ENCODE measurements at places on chromosomes 16 and 17.

DNA sequence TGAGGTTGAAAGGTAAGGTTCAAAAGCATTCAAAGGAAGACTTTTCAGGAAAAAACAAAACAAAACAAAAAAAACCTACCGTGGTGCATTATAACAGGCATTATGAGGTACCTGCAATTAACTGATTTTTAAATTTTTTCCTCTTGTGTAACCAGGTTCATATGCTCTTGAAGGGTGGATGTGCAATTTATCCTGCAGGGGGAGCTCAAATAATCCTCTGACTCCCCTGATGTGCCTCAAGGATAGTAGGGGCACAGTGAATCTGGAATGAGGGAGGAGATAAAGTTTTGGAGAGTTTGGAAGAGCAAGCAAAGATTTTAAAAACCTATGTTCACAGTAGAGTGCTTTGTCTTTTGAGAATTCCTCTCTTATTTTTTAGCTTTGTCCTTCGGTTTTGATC is 1349.4 kb downstream of the CDH8 start:
- no peak for DNase-seq

DNA sequence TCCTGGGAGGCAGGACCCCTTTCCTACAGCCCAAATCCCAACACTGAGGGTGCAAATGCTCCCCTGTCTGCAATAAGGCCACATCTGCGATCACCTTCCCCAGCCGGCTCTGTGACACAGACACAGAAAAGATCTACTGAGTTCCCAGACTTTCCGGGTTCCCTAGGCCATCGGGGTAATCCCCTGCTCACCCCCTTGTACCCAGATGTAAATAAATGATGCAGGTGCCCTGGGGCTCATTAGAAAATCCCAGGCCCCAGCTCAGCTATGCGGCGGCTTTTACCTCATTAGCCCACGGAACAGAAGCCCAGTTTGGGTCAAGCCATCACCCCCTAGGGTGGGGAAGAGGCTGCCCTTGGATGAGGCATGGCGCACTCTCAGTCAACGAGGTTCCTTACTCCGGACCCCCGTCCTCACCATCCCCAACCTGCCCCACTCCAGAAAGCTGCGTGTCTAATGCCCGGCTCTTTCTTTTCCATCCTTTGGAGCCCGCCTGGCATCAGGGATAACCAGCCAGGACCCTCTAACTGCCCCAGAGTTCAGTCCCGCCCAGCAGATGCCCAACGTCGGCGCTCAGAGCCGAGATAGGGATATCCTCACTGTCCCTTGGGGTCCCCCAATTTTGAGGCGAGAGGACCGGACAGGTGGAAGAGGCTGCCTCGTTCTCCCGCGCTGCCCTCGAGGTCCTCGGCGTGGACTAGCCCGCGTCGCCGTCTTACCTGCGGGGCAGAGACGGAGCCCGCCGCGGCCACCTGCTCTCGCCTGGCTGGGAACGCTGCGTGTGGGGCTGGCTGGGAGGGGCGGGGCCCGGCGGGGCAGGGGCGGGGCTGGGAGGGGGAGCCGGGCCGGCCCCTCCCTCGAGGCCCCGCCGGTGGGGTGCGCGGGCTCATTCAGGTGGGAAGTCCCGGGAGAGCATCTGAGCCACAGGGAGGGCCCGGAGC is at the start of gene ZNF385C:
Gene ZNF385C, minus strand, starts transcription at position 783 of the 941 bp plus-strand sequence. CDS start 35,417 bp downstream, outside the sequence.
- DNase-seq, result peak; percentile 43

DNA sequence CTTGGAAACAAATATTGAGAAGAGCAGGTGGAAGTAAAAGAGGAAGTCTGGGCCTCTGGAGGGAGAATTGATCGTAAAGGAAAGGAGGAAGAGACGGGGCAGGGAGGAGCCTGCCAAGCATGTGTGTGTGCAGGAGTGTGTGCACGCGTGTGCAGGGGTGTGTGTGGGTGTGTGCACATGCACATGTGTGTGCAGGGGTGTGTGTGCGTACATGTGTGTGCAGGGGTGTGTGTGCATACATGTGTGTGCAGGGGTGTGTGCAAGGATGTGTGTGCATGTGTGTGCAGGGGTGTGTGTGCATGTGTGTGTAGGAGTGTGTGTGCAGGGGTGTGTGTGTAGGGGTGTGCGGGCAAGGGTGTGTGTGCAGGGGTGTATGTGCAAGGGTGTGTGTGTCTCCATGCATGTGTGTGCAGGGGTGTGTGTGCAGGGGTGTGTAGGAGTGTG is 10.0 kb downstream of the CEP295NL start:
- DNase-seq, result no peak

DNA sequence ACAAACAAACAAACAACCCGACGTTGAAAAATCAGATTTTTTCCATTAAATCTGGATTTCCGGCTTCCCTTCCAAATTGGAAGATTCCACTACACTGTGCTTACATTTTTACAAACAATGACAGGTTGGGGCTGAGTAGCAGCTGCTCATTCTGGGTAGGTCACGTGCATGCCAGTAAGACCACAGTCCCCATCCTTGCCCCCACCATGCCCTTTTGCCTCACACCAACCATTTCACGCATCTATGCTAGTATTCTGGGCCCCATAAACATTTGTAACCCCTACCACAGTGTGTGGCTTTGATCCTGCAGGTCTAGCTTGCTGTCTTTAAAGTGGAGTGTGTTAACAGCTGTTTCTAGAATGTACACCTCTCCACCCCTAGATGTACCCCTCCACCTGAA is 366.1 kb downstream of the XYLT1 start:
- DNase-seq, result no peak

GRCh38 chr16:3520841-3521240 is 20.0 kb downstream of the CLUAP1 start:
- DNase-seq, result no peak

DNA sequence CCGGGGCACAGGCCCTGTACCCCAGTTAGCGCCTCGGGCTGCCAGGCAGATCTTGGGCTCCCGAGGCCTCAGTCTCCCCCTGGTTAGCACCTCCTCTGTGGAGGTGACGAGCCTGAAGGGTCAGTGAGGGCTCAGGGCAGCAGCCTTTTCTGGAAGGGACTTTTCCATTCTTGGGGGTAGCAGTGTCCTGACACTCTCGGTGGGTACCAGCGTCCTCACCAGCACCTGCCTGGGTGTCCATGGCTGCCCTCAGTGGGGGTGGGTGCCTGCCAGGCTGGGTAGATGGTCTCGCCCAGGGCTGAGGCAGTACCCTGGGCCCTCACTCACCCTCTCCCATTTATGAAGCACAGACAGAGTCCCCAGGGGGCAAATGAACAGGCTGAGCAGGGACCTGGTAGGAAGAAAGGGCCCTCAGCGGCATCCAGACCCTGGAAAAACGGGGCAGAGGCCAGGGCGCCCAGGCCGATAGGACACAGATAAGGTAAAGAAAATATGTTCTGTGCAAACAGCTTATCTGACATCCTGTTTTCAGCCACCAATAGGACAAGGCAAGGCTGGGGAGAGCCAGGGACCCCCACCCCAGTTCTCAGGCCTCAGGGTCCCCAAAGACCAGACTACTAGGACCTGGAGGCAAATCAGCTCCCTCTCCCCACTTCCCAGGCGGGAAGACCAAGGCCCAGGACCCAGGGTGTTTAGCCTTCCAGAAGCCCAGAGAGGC is 50.9 kb downstream of the ZFPM1 start:
- DNase-seq, result no peak

DNA sequence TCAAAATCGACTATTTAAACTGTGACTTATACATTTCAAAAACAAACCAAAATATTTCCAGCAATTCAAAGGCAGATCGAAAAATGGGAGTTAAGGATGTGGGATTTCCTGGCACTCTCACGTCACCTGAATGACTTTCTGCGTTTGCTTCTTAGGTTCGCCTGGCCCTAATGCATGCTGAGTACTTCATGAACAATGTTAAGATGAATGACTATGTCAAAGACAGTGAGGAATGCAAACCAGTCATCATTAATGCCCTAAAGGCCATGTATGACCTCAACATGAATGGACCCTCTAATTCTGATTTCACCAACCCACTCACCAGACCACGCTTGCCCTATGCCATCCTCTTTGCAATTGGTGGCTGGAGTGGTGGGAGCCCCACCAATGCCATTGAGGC is 7.3 kb downstream of the KLHL10 start:
- no peak for DNase-seq

- no peak for DNase-seq
Measured at GRCh38 chr16:69083306-69083941, 22.0 kb upstream of the HAS3 start.

DNA sequence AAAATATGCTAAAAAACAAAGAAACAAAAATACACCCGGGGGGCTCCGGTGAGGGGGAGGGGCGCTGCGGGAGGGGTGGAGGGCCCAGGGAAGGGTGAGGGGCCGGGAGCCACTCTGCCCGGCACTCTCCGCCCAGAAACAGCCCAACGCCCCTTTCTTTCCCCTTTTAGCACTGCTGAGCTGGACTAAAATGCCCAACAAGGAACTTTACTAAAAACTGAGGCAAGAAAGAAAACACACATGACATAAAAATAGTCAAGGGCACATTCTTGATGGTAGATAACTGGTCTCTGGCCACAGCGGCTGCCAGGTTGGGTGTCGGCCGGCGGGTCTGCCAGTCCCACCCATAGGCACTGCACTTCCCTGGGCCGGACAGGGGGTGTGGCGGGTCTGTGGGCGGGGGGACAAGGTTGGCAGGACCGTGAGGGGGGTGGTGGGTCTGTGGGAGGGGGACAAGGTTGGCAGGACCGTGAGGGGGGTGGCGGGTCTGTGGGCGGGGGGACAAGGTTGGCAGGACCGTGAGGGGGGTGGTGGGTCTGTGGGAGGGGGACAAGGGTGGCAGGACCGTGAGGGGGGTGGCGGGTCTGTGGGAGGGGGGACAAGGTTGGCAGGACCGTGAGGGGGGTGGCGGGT is 20.9 kb downstream of the METRNL start:
- no peak for DNase-seq

DNA sequence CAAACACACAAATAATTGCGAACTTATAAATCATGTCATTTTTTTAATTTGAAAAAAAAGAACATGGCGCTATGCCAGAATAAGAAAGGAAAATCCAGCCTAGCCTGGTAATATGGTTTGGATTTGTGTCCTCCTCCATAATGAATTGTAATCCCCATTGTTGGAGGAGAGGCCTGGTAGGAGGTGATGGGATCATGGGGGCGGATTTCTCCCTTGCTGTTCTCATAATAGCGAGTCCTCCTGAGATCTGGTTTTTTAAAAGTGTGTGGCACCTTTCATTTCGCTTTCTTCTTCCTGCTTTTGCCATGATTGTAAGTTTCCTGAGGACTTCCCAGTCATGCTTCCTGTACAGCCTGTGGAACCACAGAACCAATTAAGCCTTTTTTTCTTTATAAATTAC is 65.9 kb upstream of the TANC2 start:
- no peak for DNase-seq

DNA sequence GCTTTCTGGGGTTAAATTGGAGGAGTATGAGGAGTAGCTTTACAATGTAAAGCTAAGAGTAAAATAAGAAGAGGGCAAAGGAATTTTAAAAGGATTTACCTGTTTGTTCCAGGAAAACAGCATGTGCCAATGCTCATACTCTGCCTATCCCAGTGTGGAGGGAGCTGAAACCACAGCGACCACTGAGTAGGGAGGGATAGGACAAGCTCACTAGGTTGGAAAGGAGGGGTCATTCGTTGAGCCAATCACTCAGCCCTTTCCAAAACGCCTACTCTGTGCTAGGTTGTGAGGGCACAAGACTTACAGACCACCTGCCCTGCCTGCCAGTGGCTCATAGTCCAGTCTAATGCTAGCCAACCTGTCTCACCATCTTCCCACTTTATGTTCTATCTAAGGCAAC is 1.1 kb upstream of the DNAJC7 start:
- DNase-seq, result no peak

GRCh38 chr17:2243953-2244352 is 59.6 kb downstream of the SMG6 start:
- DNase-seq, result no peak

GRCh38 chr17:66304304-66305174 is 2.1 kb downstream of the PRKCA start:
- no peak for DNase-seq

DNA sequence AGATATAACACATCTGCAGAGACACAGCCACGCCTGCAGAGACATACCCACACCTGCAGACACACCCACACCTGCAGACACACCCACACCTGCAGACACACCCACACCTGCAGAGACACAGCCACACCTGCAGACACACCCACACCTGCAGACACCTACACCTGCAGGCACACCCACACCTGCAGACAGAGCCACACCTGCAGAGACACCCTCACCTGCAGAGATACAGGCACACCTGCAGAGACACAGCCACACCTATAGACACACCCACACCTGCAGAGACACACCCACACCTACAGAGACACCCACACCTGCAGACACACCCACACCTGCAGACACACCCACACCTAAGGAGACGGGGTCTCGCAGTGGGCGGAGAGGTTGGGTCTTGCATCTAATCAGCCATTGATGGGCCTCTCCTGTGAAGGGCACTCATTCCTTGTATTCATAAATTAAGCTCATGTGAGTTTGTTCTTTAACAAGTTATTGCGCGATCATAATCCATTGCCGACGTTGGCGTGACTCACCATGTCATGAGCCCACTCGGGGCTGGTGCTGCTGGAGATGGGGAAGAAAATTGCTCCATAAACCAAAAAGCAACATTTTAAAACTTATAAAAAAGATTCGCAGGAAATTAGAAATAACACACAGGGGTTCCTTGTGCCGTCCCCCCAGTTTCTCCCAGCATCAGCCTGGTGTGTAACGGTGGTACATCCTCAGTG is 28.9 kb upstream of the CDH15 start:
- DNase-seq, result no peak

- peak; percentile 60 for DNase-seq
Measured at GRCh38 chr16:56191156-56191815, at the start of gene GNAO1. TSS of gene GNAO1 (plus strand) at chr16:56191489. CDS start at chr16:56192236, 747 bp downstream.

DNA sequence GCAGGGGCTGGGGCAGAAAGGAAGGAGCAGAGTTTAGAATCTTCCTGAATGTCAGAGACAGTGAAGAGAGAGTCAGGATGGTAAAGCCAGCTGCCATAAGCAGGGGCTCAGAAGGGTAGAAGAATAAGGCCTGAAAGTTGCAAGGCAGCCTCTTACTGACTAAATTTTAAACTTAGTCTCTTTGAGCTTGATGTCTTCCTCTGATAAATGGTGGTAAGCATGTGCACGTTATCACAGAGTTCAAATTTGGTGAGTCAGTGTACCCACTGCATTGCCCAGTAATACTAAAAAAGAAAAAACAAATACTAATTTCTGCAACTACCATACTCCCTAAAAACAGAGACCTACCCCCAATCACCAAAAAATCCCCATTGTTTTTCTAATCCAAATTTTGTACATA is 45.2 kb downstream of the SIAH1 start:
- no peak for DNase-seq

DNA sequence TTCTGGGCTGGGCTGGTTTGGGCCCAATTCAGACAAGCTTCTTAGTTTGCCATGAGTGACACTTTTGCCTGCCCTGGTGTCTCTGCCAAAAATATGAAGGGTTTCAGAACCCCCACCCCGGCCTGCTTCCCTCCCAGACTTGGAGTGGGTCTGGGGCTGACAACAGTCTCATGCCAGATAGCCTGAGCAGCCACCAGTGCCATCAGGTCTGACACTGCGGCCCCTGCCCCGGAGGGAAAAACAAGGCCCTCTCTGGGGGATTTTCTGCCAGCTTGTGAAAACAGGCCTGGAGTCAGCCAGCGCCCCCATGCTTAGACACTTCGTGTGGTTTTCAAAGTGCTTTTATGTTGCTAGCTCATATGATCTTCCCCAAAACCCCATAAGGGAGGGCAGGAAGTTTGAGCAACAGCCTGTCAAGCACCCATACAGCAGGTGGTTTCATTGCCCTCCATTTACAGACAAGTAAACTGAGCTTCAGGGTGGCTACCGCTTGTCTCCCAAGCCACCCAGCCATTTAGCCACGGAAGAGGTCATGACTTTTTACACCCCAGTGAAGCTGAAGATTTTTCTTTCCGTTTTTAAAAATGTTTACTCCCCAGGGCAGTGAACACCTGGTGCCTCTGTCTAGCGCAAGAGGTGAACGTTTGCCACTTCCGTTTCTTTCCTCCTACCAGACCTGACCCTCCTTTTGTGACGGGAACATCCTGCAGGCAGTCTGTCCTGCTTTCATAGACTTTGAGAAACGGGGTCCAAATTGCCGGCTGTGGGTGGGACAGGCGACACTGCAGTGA is 300.6 kb downstream of the SEC14L1 start:
- peak; percentile 75 for DNase-seq
